Stimulated activated CD8-positive, alpha-beta memory T cell treated with anti-CD3 and anti-CD28 coated beads, Interleukin-4, amount 100 ng/mL, for 24 hours (primary cell): ENCODE measurements at places on chromosomes 7 and 10.

GRCh38 chr7:22882106-22882505 lies 59.5 kb upstream of the TOMM7 start:
- no peak for DNase-seq

DNA sequence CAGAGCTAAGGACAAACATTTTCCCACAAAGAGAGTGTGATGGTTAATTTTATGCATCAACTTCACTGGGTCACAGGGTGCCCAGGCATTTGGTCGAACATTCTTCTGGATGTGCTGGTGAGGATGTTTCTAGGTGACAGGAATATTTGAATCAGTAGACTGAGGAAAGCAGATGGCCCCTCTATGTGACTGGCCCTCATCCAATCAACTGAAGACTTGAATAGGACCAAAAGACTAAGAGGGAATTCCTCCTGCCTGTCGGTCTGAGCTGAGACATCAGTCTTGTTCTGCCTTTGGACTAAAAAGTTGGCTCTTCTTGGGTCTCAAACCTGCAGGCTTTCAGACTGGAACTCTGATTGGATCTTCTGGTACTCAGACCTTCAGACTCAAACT lies 44.4 kb downstream of the AFAP1L2 start:
- DNase-seq = no peak

- DNase-seq = no peak
These were observed 53.1 kb upstream of the DPYSL4 start for GRCh38 chr10:132133449-132134240.

GRCh38 chr7:138520742-138521141 lies 60.7 kb downstream of the TRIM24 start:
- DNase-seq = no peak

DNA sequence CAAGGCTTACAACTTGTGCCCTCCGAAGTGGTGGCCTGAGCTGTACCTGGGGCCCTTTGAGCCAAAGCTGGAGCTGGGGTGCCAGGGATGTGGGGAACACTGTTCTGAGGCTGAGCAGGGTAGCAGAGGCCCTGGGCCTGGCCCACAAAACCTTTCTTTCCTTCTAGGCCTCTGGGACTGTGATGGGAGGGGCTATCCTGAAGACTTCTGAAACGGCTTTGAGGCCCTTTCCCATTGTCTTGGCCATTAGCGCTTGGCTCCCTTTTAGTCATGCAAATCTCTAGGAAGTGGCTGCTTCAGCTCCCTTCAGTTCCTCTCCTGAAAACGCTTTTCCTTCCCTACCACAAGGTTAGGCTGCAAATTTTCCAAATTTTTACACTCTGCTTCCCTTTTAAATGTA lies 16.8 kb upstream of the CRYGN start:
- no peak for DNase-seq
